Left lobe of liver (tissue), 2 donors: ENCODE measurements at places on chromosomes 2 and 18. TPM values are rescaled to one million over a fixed set of nuclear protein-coding genes. Genes with fewer than 3 reads are reported as not detected.

AQP12B gene
- not detected for total RNA-seq

DCC gene
- total RNA-seq = not detected

GMPPA gene
- 43.4 TPM for total RNA-seq

DAW1 gene
- total RNA-seq = not detected

TOGARAM2 gene
- 0.78 TPM for total RNA-seq

CYTIP gene
- total RNA-seq = 1.1 TPM

CRIM1 gene
- total RNA-seq = 7.1 TPM

SERPINB12 gene
- total RNA-seq = not detected

AGXT gene
- 1,805 TPM for total RNA-seq

CRYGC gene
- total RNA-seq = not detected

REG3A gene
- total RNA-seq = 0.45 TPM

POTEJ gene
- not detected for total RNA-seq

ECEL1 gene
- total RNA-seq = 0.48 TPM

EHD3 gene
- total RNA-seq = 10.6 TPM

XDH gene
- total RNA-seq = 63.7 TPM

INHA gene
- 0.20 TPM for total RNA-seq

RAX gene
- total RNA-seq = not detected

TRIM43 gene
- total RNA-seq = not detected

ASNSD1 gene
- 19.1 TPM for total RNA-seq

ABCG5 gene
- 57.0 TPM for total RNA-seq

CASP8 gene
- total RNA-seq = 7.6 TPM

CBLN2 gene
- not detected for total RNA-seq

PTRHD1 gene
- total RNA-seq = 13.4 TPM

LRRTM1 gene
- total RNA-seq = not detected

IL1RL2 gene
- 2.5 TPM for total RNA-seq

ERFE gene
- not detected for total RNA-seq

FAM237A gene
- not detected for total RNA-seq

ARHGEF4 gene
- 1.3 TPM for total RNA-seq

CYP1B1 gene
- total RNA-seq = 6.1 TPM

CRYBA2 gene
- not detected for total RNA-seq

CCT7 gene
- total RNA-seq = 93.7 TPM

DPP10 gene
- 0.33 TPM for total RNA-seq
